NCI-H69 (cell line): ENCODE measurements at places on chromosomes 2 and 18.

GRCh38 chr2:205872716-205873115 lies 190.4 kb downstream of the NRP2 start:
- DNase-seq, result no peak

DNA sequence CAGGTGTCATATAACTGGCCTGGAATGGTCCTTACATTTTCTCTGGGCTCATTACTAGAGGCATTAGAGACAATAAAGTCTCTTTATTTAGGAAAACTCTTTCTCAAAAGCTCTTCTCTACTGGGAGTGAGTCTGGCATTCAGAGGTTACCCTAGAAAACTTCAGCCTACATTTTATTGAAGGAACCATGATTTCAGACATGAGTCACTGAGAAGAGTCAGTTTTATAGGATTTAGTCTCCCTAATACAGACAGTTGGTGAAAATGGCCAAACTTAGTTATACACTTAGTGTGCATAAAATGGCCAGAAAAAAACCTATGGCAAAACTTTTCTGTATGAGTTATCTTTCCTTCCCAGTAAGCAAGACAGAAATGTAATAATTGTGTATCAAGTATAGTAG lies 689.4 kb downstream of the ZEB2 start:
- no peak for DNase-seq

DNA sequence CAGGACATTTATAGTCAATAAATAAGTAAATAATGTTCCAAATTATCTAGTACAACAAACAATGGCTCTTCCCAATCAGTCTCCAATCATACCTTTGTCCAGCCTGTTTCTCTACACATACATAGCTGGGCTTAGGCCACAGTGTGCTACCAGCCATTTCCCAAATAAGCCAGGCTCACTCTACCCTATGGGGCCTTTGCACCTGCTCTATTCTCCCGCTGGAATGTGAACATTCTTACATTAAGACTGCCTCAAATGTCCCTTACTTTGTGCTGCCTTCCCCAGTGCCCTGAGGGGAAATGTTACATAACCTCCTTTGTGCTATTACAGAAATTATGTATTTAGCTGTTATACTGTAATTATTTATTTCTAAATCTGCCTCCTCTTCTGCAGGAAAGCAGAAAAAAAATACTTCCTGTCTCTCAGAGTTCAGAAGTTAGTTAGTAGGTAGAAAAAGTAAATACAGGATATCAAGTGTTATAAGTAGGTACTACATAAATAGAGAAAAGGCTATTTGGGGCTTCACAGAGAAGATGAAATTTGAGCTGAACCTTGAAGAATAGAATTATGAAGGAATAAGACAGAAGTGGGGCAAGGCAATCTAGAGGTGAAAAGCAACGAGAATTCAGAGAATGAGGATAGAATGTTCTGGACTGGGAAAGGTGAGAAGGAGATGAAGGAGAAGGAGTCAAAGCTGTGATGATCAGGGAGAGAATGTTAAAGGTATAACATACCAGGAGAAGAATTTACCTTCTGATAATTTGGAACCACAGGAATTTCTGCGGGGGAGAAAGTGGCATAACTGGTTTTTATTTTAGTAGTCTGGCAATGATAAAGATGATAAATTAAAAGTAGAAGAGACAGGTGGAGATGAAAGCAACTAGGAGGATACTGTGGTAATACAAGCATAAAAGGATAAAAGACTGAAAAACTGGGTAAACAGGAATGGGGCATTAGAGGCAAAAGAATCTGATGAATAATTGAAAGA lies 37.0 kb downstream of the ROCK1 start:
- DNase-seq, result peak; percentile 82

GRCh38 chr2:179581605-179582004 lies 279.8 kb downstream of the ZNF385B start:
- peak; percentile 1 for DNase-seq

DNA sequence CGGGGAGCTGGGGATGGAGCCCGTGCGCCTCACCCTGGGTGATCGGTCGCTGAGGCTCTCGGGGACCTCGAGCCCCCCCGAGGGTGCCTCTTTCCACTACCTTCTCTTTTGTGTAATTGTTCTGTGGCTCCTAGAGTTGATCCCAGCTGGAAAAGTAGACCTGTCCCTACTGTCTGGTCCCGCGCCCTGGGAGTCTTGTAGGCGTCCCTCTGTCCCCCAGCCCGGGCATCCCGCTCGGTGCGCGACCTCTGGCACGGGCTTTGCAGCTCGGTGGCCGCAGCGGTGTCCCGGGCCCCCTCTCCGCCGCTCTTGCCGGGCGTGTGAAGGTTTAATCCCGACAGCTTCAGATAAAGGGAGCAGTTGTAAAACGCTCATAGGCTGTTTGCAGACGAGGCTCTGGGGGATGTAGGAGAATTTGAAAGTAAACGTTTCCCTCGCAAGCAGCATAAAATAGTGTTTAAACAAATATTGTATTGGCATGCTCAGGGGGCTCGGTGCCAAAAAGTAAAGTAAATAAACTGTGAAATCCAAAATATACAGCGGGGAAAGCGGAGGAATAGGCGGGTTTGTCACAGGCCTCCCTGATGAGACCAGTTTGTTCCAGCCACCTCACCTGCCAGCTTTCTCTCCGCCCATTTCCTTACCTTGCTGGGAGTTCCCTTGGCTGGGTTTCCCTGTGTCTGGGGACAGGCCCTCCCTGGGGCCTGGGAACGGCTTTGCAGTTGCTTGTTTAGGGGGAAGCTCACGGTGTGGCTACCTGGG lies 1.9 kb downstream of the GLI2 start:
- peak; percentile 71 for DNase-seq

GRCh38 chr2:212815453-212815852 lies 276.9 kb upstream of the ERBB4 start:
- DNase-seq, result peak; percentile 2

DNA sequence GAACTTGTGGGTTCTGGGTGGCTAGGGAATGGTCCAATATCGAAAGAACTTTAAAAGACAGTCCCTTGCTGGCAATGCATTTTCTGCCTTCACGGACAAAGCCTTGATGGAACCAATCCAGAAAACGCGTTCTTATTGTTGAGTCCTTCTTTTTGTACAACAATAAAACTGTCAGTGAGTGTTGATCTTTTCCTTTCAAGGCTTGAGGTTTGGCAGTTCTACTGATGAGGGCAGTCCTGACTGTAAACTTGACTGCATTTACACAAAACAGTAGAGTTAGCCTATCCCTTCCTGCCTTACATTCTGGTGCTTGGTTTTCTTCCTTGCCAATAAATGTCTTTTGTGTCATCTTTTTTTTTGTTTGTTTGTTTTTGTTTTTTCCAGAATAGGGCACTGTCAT lies 2.5 kb upstream of the UGT1A7 start:
- no peak for DNase-seq

DNA sequence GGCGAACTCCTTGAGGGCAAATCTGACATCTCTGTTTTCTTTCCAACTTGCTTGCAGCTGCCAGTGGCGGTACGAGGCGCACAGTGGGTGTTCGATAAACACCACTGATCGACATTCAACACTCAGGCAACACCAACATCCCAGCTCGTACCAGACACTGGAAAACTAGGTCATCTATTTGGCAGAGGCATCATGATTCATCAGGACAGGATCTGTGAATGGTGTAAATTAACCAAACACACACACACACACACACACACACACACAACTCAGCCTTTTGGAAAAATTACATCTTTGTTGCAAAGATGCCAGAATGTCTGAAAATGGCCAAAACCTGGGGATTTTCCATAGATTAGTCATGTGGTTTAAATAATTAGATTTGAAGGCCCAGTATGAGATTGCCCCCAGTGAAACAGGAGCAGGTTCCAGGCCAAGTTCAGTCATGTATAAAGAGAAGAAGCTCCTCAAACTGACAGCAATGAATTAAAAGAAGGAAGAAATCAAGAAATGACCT lies 150.5 kb upstream of the NCKAP5 start:
- DNase-seq, result peak; percentile 2

DNA sequence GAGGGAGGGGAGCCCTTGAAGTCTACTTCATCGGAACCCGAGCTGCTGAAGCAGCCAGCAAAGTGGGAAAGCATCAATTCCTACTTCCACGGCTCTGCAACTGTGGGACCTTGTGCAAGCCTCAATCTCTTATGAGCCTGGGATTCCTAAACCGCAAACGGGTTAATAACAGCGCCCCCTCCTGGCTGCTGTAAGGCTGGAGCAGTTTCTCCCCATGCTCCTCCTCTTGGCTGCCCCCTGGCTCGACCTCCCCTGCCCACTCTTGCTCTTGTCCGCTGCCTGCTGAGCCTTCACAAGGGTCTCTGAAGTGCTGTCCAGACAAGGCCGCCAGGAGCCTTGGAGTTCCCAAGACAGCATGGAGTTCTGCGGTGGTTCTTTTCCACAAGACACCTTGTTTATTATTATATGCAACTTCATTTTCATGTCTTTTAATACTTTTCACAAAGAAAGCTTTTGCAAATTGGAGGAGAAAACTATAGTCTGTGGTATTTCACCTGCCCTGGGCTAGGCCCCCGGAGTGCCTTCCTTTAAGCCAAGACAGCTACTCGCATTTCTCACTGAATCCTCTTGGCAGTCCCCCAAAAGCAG lies 157.2 kb downstream of the DDX1 start:
- no peak for DNase-seq

GRCh38 chr18:3898861-3899613 lies 449.1 kb downstream of the TGIF1 start:
- DNase-seq, result peak; percentile 93

GRCh38 chr18:74062037-74062436 lies 85.6 kb downstream of the FBXO15 start:
- DNase-seq, result no peak

- DNase-seq, result no peak
These were observed 55.1 kb upstream of the RAPGEF4 start for GRCh38 chr2:172680436-172681068.

GRCh38 chr2:145598434-145598833 lies 1078.5 kb upstream of the ZEB2 start:
- DNase-seq, result no peak
